Activated naive CD4-positive, alpha-beta T cell treated with Interleukin-2 at 50 U/mL for 16 hours (primary cell): ENCODE measurements at places on chromosomes 1 and 21.

DNA sequence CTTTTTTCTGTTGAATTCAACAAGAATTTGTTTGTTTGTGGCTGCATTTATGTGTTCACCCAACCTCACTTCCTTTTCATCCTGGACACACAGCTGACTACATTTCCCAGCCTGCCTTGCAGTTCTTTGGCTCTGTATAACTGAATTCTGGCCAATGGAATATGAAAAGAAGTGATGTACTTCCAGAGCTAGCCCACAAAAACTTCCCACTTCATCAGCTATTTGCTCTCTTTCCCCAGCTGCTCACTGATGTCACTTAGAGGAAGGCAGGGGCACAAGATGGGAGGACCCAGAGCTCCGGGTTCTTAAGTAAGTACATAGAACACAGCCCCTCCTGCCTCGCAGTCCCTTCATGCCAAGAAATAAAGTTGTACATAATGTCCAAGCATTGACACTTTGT, 235.0 kb upstream of the FGGY start:
- DNase-seq = no peak

- no peak for DNase-seq
These were observed 1192.7 kb downstream of the KCNT2 start for GRCh38 chr1:195415584-195415983.

- DNase-seq = no peak
These were observed 11.7 kb upstream of the CAPN9 start for GRCh38 chr1:230735447-230735846.

DNA sequence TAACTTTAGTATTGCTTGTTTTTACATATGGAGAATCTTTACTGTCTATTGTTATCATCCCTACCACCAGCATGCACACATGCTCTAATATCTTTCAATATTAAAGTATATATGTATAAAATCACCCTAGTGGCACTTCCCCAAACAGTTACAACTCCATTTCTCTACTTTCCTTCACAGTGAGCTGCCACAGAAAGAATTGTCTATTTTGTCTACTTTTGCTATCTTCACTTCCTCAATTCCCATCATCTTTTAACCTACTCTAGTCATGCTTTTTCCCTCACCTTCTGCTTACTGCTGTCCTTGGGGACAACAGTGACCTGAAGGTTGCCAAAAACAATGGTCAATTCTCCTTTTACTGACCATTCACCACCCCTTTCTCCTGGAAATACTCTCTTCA, 59.2 kb downstream of the VCAM1 start:
- DNase-seq = no peak

- no peak for DNase-seq
These were observed 114.4 kb upstream of the ZP4 start for GRCh38 chr1:238005116-238005515.

GRCh38 chr1:178702146-178702545, 22.9 kb upstream of the RALGPS2 start:
- DNase-seq = no peak

GRCh38 chr21:43827015-43827611, 37.7 kb downstream of the RRP1 start:
- no peak for DNase-seq

- DNase-seq = no peak
These were observed 45.7 kb downstream of the ABCD3 start for GRCh38 chr1:94463765-94464330.

DNA sequence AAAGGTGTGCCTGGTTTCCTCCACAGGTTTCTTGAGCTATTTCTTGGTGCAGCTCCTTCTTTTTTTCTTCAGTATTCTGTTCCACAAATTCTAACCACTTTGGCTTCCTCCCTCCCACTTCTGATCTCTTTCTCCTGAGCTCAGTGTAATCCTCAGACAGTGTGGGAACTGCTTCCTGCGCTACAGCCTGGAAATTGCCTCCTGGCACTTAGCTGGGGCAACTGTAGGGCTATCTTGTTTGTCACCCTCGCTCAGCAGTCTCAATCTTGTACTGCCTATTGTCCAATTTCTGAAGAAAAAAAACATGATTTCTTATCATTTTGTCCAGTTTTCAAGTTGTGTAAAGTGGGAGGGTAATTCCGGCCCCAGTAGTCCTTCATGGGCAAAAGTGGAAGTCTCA, 24.0 kb upstream of the GALNT2 start:
- no peak for DNase-seq

- DNase-seq = no peak
These were observed 686 bp downstream of the MIIP start for GRCh38 chr1:12019858-12020509.

DNA sequence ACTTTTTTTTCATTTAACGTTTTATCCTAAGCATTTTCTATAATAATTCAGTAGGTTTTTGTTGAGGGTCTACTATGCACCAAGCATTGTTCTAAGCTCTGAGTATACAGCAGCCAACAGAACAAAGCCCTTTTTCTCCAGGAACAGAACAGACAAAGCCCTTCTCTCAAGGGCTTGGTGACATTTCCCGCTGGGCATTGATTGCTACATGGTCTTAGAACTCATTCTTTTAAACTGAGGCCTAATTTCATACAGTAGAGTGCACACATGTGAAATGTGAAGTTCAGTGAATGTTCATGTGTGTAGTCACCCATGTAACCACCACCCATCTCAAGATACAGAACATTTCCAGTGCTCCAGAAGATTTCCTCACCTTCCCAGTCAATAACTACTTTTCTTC, 15.2 kb upstream of the PDIK1L start:
- DNase-seq = no peak

DNA sequence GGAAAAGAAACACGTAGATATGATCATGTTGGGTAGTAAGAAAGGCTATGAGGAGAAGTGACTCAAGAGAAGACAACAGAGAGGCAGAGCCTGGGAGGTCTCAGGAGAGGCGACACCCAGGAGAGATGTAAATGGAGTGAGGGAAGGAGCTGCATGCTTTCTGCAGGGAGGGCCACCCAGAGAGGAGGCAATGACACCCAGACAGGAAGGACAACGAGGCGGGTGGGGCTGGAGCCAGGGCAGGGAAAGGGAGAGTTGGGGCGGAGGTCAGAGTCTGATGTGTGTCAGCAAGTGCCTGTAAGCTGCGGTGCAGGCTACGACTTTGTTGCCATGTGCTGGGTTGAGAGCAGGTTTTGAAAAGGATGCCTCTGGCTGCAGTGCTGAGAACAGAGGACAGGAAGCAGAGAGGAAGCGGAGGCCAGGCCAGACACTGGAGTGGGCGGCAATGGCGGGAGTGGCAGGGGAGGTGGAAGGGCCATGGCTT, 31.3 kb downstream of the SLC1A7 start:
- DNase-seq = no peak

- DNase-seq = no peak
These were observed 589.9 kb downstream of the MATN1 start for GRCh38 chr1:30133414-30134055.

- no peak for DNase-seq
These were observed 41.9 kb downstream of the RCSD1 start for GRCh38 chr1:167671727-167672511.

GRCh38 chr1:56139836-56140235, 439.5 kb downstream of the PLPP3 start:
- no peak for DNase-seq

DNA sequence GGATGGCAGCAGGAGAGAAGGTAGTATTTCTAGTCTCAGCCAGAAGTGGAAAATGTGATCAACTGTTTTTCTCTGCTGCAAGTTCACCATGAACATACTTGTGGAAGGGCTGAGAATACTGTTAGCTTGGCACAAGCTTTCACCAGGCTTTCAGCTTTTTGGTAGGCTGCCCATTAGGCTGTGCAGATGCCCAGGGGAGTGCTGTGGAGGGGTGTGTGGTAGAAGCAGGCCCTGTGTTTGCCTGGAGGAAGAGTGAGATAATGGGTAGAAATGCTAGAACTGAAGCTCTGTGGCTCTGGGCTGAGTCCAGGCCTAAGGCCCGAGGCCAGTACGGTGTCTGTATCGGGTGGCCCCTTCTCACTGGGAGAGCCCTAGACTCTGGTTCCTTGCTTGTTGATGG, 9.8 kb downstream of the DNAJC6 start:
- DNase-seq = no peak

DNA sequence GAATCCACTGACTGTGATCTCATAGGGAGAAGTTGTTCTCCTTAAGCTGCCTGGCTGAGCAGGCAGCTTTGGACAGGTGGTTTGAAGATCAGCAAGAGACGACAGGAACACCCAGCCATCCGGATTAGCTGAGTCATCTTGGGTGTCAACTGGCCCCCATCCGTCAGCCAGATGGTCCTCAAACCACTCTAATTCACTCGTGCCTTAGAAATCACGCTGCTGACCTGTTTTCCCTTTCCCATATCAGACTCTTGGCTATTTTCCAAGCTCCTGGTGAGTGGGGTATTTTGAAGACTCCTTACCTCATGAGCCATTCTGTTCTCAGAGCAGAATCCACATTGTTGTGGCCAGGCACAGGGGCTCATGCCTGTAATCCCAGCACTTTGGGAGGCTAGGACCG, 149.1 kb upstream of the L1TD1 start:
- DNase-seq = no peak

GRCh38 chr1:245754463-245754961, 599.7 kb downstream of the KIF26B start:
- no peak for DNase-seq

DNA sequence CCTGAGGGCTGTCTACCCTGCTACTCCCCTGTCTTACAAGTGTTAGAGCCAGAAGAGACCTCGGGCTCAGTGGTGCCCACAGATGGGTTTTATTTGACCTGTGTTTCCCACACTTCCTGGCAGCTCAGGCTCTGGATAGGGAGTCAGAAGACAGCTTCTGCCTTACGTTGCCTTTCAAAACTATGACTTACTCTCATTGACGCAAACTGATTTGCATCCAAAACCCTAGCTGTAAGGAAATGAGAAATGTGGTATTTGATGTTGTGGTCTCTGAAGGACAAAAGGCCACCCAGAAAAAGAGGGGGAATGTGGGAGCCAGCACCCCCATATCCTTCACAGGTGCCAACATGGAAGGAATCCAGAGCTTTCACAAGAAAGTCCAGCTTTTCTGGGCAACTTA, 180.2 kb downstream of the ATG4C start:
- DNase-seq = no peak

DNA sequence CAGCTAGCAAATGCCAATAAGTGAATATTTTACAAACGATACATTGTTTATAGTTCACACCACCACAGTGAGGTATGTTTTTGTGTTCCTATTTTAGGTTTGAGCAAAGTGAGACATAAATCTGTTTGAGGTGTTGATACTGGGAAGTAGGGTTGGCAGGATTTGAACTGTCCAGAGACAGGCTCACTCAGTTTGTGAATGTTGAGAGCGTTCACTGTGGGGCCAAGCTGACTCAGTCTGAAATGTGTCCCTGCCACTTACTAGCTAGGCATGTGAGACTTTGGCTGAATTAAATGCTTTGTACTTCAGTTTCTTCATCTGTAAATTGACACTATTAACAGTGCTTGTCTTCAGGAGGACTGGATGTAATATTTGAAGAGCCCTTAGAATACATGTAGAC, 35.1 kb downstream of the DIRAS3 start:
- no peak for DNase-seq

DNA sequence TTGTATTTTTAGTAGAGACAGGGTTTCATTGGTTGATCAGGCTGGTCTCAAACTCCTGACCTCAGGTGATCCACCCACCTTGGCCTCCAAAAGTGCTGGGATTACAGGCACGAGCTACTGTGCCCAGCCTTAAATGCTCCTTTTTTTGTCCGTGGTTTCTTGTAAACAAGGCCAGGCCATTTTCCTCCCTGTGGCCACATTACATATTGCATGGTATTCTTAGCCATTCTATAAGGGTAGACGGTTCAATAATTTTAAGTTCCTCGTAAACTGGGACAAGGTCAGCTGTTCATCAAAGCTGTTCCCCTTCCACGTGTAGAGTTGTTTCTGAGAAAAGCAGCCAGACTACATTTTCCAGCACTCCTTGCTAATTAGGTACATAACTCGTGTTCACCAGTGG, 10.3 kb upstream of the LUZP1 start:
- DNase-seq = no peak

- no peak for DNase-seq
These were observed 912.6 kb downstream of the TTLL7 start for GRCh38 chr1:83086346-83086745.

- no peak for DNase-seq
These were observed 58.4 kb upstream of the IFI44L start for GRCh38 chr1:78561856-78562255.

- no peak for DNase-seq
These were observed 72.3 kb downstream of the TRIM11 start for GRCh38 chr1:228334226-228334935.

- DNase-seq = no peak
These were observed 112.0 kb downstream of the PDE4B start for GRCh38 chr1:65904681-65905083.

DNA sequence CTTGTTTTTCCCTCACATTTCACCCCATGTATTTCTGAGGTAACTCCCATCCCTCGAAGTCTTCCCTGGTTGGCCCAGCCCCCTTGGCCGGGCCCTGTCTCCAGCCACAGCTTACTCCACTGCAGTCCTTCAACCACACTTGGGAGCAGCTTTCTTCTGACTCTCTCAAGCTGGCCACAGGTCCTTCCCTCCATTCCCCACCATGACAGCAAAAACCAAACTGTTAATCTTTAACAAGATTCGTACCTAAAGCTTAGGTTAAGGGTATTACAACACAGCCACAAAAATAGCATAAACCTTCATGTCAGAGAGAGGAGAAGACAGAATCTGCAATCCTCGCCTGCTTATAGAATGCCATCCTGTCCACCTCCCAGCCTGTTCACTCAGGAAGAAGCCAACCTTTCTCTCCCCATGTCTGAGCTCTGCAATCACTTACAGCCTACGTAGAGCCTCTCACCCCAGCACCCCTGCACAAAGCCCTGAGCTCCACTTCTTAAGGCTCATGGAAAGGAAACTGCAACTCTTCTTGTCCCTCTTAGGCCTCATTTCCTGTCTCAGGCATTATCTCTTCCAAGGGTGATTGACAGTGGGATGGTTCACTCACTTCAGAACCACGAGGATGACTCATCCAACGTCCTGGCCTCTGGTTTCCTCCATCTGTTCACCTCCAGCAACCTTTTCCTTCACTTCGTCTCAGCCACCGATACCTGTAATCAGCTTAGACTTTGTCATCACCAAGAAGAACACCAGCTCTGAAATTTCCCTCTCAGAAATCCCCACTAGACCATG, 72.8 kb downstream of the CD2 start:
- peak; percentile 74 for DNase-seq

DNA sequence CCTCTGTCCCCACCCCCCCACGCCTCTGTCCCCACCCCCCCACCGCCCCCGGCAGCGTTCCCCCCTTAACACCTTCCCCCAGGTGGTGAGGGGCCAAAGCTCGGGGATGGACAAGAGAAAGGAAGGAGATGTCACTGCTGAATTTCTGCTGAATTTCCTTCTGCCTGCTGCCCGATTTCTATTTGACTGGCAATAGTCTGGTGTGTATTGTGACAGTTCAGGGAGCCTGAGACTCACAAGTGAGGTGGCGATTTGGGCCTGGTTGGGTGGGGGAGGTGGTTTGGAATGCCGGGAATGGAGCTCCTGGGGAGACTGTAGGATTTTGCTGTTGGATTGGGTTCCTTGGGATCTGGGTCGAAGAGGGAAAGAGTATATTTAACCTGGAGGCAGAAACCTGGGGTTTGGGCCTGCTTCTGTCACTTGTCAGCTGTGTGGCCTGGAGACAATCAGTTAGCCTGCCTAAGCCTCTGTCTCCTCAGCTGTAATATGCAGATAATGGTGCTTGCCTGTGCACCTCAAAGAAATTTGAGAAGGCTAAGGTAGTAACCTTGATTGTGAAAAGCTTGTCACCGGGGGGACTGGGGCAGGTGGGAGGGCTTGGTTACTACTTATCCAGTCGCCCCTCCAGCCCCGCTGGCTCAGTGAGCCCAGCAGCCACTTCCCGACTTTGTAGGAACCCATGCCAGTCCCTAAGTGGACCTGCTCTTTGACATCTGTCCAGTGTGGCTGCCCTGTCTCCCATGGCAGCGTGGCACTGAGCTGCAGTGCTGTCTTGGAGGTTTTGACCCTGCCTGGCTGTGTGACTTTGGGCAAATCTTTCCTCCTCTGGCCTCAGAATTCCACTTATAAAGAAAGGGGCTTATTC, 7.7 kb upstream of the LMNA start:
- DNase-seq = no peak
